SK-N-DZ (cell line): ENCODE measurements at places on chromosomes 7 and 10.

DNA sequence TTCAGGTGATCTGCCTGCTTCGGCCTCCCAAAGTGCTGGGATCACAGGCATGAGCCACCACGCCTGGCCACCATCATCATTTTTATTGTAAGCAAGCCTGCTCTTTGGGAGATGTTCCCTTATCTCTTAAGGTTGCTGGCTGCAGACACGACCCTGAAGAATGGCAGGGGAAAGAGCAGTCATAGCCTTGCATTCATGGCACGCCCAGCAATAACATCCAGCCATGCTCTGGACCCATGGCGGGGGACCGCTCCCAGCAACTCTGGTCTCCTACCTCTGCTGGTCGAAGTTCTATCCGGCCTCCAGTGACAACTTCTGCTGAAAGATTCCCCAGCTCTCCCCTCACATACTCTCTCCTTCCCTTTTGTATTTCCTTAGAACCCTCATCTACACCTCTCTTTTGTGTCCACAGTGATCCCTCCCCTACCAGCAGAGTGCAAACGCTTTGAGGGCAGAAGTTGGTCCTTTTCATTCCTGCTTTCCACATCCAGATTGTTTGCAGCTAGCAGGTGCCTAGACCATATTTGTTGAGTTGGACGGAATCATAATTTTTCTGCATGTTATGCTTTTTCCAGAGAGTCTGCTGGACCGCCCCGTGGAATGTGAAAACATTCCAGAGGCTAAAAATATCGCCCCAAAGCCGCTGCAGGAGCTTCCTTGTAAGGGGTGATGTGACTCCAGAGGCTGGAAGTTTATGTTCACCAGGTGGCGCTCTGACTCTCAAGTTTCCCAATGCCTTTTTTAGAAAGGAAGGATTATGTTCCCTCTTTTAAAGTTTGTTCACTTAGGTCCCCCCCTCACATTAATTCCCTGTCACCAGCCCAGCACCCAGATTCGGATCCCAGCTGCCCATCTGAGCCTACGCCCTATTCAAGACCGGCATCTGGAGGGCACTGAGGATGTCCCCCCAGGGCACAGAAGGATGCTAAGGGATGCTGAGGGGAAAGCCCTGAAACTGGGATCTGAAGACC, 4.3 kb upstream of the MARVELD1 start:
- peak; percentile 59 for DNase-seq

DNA sequence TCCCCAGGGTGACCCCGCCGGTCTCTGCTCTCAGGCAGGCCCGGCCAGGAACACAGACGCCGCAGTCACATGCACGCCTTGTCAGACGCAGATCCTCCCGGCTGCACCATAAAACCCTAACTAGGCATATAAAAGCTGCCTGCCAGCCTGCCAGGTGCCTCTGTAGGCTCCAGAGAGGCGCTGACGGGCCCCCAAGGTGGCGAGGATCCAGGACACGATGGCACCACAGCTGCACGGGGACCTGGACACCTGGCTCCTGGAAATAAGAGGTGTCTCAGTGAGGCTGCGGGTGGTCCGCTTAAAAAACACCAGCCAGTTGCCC, 21.9 kb upstream of the GDF10 start:
- no peak for DNase-seq

DNA sequence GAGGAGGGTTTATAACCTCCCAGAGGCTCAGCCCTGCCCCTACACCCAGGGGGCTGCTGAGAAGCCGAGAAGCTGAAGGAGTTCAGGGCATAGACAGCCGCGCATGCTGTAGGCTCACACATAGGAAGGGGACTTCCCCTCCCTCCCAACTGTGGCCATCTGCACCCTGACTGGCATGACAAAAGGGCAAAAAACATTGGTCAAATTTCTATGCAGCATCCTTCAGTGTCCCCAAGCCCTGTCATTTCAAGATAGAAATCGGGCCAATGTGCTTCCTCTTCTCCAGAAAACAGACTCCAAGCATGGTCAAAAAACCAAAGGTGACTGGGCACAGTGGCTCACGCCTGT, 55.9 kb upstream of the MYL10 start:
- DNase-seq, result no peak

DNA sequence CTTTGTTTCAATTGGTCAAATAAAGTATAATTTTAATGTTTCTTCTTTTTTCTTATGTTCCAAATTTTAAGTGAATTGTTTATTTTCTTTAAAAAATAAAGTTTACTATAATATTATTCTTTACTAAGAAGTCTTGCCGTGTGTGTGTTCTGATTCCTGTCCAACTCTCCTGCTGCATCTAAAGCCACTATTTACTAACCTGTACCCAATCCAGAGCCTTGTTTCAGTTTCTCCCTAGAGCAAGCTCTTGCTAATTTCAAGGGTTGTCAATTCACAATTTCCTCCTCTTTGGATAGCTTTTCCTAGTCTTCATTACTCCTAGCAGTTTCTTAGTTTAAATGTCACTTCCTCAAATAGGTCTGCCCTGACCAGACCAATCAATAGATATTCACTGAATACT, 314.9 kb upstream of the SEMA3A start:
- no peak for DNase-seq

GRCh38 chr7:47786557-47787248, 161.6 kb downstream of the PKD1L1 start:
- DNase-seq, result no peak

DNA sequence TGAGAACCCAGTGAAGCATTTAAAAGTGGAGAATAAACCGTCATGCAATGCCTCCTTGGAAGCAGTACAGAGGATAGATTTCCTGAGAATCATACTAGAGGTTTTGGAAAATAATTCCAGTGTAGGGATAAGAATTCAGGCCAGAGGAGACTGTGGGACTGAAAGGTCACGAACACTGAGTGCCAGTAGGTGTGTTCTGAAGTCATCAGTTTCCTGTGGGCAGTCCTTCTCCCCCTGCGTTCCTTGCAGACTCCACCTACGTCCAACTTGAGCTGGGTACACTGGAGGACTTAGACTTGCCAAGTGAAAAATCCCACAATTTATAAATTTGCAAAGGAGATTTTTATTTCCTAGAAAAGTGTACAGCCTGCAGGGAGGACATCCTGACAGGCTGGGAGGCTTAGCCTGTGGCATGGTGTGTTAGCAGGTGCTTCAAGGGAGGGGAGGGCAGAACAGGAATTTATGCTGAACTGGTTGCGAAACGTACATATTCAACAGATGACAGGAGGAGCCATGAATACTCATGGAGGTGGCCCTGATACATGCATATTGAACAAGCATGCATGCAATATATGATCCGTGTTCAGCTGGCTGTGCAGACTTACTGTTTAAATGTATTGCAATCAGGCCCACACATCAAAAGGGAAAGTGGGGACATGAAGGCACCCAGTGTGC, 72.9 kb upstream of the POM121L12 start:
- no peak for DNase-seq

GRCh38 chr10:75926763-75927162, 495.3 kb downstream of the LRMDA start:
- no peak for DNase-seq

DNA sequence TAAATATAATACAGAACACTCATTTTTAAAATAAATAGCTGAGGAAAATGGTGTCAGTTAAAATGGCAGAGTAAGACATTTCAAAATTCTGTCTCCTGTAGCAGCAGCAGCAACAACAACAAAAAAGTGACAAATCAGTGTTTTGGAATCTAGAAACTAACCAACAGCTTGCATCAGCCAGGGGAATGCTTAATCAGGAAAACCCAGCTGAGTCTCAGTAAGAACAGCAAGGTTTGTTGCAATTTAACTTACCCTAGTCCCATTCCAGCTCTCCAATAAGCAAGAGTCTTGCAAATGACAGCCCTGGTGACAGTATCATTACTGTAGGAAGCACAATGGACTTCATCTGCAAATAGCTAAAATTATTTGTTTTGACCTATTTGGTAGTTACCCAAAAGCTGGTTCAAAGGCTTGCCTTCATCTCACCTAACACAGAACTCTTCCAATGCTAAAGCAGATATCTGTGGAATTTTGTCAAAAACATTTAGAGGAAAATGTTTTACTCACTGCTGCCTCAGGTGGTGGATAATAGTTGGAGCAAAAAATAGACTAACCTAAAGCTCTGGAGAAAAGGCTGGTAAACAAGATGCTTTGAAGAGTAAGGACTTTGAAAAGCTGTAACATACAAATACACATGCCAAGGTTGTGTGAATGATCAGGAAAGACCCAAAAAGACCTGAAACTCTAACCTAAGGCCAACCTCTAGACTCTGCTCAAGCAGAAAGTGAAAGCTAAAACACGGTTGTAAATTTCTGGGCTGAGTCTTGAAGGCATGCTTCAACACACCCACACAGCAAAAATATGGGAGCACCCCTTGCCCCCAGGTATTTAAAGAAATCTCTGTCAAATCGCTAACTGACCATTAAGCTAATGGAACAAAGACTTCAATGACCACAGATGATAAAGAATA, 9.9 kb upstream of the ARHGAP22 start:
- DNase-seq, result no peak

GRCh38 chr7:114468844-114469243, 54.2 kb downstream of the FOXP2 start:
- DNase-seq, result no peak

DNA sequence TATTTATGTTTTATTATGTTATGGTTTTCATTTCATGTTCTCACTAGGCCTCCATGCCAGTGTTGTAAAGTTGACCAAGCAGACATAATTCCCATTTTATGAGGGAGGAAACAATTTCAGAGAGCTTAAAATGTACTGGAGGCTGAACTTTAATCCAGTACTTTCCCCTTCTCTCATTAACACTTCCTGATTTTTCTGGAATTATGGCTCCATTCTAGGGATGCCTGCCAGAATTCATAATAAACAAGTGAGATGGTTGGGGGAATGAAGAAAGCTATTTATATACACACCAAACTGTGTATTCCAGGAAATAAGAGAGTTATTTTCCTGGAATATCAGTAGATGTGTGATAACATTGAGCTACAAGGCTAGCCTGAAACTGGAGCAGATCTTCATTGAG, 6.9 kb downstream of the TMEM236 start:
- no peak for DNase-seq

DNA sequence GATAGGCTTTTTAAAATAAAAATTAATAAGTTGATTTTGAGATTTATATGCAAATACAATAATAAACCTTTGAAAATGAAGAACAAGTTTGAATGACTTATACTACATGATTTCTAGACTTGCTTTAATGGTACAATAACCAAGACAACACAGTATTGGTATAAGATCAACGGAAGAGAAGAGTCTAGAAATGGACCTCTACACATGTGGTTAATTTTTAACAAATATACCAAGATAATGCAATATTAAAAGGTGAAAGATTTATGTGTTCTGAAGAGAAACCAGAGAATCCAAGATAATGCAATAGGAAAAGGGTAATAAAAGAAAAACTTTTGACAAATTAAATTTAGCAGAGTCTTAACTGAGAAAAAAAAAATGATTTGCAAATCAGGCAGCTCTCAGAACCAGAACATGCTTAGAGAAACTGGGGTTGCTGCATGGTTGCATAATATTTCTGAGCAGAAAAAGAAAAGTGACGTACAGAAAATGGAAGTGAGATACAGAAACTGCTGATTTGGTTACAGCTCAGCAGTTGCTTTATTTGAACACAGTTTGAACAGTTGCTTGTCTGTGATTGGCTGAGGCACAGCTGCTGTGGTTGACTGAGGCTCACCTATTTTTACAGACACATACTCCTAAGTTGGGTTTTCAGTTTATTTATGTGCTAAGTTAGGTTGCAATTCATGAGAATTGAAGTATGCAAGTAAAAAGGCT, 365.9 kb downstream of the CRPPA start:
- no peak for DNase-seq

DNA sequence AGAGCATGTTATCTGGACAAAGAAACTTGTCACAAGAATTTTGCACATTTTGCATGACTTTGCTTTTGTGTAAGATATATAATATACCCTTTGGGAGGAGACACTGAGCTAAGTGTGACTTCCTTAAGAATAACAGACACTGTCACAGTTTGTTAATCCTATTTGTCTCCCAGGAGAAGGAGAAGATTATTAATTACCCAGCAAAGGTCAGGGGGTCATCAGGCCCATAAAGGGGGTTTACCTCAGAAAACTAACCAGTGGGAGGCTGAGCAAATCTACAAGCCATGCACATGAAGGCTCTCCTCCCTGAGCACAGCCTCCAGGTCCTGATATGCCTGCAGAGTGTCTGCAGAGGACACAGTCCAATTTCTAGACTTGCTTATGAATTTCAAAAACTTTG, 10.1 kb upstream of the MET start:
- DNase-seq, result no peak

- DNase-seq, result no peak
Observed at GRCh38 chr10:127911218-127911866, 4.4 kb downstream of the PTPRE start.

DNA sequence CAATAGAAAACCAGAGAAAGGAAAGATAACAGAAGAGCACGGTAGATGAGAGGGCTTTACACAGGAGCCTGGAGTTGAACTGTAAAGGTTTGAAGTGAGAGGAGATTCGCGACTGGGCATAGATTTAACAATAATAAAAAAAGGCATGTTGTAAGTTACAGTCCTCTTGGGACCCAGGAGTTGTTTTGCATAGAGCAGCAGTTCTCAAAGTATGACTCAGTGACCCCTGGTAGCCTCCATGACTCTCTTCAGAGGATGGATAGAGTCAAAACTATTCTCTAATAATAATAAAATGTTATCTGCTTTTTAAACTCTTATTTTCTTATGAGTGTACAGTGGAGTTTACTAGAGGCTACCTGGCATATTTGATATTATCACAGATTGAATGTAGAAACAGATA, 262.3 kb downstream of the SORCS3 start:
- DNase-seq, result no peak

DNA sequence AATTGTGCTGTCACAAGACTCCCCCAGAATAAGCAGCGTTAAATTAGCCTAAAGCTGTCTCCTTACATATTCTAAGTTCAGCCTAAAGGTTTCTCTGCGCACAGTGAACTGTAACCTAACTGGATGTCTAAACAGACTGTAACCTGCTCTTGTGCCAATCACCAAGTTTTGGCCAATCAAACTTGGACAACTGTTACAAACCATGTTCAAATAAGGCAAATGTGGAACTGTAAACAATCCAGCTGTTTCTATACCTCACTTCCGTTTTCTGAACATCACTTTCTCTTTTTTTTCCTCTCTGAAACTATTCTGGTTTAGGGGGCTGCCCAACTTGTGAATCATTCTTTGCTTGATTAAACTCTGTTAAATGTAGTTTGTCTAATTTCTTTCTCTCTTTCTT, 252.2 kb upstream of the HABP2 start:
- DNase-seq, result no peak

DNA sequence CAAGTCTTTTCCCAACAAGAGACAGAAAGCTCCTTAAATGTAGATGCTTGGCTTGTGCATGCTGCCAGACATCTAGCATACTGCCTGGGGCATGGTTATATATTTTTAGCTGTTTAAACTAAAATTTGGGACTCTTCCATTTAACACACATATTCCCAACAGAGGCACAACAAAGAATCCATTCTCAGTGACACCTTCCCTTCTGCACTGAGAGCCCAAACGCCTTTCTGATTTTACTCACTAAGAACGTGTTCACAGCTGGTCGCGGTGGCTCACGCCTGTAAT, 49.9 kb downstream of the CPVL start:
- DNase-seq, result no peak

GRCh38 chr10:130350996-130351395, 214.8 kb downstream of the GLRX3 start:
- DNase-seq, result no peak
